ENCODE measurements at places on chromosomes 3 and 15.

DNA sequence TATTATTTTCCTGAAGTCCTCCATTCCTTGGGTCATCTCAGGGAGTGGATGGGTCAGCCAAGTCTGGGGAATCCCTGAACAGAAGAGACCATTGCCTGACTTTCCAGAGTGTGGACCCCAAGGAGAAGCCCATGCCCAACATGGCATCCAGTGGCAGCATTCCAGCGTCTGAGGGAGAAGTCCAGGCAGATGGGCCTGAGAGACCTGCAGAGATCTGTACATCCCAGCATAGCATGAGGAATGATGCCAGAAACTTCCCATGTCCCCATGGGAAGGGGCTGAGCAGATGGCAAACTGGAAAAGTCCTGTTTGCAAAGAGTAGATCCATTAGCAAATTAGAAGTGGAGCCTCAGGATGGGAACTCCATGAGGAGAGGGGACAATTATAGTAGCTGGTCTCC is 17.6 kb upstream of the COLQ start:
- no peak for DNase-seq

DNA sequence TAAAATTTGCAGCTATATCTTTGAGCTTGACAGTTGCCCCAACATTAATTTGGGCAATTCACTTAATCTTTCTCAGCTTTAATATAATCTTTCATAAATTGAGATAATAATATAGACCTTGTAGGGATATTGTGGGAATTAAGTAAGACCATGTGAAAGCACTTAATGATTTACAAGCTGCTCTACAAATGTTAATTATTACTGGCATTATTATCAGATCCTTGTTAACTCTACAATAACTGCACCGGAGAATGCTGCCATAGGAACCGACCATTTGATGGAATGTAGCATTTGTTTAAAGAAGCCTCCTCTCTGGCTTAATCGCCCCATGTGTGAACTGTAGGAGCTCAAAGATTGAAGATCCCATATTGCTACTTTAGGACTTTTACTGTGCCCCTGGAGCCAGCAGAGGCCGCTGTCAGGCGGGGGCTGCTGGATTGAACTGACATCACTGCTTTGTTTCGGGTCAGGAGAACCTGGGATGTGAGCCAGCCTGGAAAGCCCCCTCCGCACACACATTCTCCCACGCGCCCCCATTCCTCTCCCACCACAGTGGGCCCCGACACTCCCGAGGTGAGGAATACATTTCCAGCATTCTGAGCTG is 154.2 kb upstream of the TNIK start:
- DNase-seq: peak; percentile 37

DNA sequence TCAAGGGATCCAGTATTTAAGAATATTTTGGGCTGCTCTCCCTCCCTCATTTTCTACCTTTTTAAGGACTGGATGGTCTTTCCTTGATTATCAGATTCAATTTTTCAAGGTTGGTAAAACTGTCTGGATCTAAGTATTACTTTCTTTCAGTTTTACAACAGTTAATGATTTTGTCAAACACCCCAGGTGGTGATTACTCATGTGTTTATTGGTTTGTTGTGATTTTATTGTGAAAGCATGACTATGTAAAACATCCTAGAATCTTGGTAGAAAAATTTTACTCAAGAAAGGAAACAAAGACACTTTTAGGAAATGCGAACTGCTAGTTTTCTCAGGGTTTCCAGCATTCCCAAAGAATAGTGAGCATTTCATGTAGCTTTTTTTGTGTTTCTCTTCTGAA is 7.3 kb downstream of the GTF2E1 start:
- DNase-seq: no peak

GRCh38 chr3:197487911-197488391 is 67.8 kb downstream of the BDH1 start:
- peak; percentile 98 for DNase-seq

GRCh38 chr3:160003520-160004128 is 15.0 kb downstream of the IL12A start:
- DNase-seq: peak; percentile 68

DNA sequence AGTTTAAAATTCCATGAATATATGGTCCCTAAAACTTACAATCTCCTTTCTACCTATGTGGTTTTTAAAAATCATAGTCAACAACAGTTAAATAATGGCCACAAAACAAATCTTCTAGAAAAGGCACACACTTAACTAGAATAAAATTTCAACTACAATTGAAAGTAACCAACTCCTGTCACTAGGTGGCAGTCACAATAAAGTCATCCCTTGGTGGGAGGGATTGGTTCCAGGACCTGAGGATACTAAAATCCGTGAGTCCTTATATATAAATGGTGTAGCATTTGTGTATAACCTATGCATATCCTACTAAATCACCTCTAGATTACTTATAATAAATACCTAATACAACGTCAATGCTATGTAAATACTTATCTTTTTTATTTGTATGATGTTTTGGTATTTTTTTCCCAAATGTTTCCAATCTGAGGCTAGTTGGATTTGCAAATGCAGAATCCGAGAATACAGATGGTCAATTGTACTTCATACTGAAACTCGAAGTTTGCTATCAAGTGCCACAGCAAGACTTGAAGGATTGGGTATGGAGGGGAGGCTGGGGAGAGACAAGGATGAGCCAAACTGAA is 172.6 kb downstream of the FMN1 start:
- DNase-seq: peak; percentile 71

GRCh38 chr3:187612656-187613055 is 57.5 kb downstream of the SST start:
- DNase-seq: no peak

- no peak for DNase-seq
These were observed 21.1 kb upstream of the EXOG start for GRCh38 chr3:38474928-38475605.

DNA sequence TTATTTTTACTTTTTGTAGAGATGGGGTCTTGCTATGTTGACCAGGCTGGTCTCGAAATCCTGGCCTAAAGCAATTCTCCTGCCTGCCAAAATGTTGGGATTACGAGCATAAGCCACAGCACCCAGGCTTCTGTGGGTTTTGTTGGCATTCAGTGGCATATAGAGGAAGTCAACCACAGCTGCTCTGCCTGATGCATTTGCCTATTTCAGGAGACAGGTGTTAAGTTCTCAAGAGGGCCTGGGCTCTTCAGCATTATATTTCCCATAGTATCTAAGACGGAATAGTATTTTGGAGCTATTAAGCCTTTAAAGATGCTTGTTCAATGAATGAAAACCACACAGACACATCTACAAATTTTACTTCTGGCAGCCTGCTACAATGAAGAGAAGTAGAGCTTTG is 73.5 kb upstream of the CSPG5 start:
- DNase-seq: no peak

GRCh38 chr3:43180694-43181093 is 74.8 kb upstream of the POMGNT2 start:
- no peak for DNase-seq

DNA sequence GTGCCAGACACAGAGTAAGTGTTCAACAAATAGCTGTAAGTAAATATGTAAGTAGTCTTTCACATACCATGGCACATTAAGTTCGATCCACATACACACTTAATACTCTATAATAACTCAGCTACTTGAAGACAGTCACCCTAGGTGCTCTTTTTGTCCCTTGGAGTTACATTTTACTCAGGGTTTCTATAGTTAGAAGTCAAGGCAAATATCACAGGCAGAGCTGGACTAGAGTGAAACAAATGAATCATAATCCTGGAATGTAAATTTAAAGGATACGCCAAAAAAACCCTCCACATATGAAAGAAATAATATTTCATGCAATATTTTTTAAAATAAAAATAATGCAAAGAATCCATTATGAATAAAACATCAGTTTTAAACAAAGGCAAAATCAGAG is 461.8 kb downstream of the MAGI1 start:
- DNase-seq: no peak

GRCh38 chr3:22981166-22981565 is 222.0 kb upstream of the UBE2E2 start:
- no peak for DNase-seq

- peak; percentile 78 for DNase-seq
These were observed 87.5 kb downstream of the CORO2B start for GRCh38 chr15:68666120-68666811.

- no peak for DNase-seq
These were observed 152.5 kb upstream of the ATP10A start for GRCh38 chr15:26015516-26016075.

GRCh38 chr3:140726066-140726465 is 48.2 kb downstream of the TRIM42 start:
- DNase-seq: no peak

DNA sequence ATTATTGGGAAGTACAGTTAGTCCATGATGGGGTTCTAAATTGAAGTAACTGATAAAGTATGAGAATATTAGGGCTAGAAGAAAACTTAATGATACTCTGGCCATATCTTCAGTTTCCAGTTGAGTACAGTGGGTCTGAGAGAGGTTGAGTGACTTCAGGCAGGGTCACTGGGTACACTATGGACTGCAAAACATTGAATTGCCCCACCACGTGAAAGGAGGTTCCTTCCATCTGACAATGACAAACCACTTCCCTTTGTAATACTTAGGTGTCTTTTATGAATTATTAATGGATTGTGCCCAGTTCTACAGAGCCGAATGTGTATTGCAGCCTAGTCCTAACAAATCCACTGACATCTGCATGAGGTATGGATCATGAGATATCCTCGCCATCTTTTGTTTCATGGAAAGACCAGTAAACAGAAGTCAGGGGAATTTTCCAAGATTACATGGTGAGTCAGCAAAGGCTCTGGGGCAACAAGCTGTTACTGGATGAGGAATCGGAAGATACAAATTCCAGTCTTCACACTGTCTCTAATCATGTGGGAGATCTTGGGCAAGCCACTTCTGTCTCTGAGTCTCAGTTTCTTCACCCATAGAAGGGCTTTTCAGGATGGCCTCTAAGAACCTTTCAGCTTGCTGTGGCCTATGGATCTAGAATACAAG is 66.5 kb upstream of the BCL6 start:
- DNase-seq: no peak

GRCh38 chr3:176514297-176514696 is 683.0 kb downstream of the TBL1XR1 start:
- peak; percentile 73 for DNase-seq

- DNase-seq: no peak
These were observed 124.4 kb upstream of the CGNL1 start for GRCh38 chr15:57251941-57252340.

- no peak for DNase-seq
These were observed 361.4 kb downstream of the CHL1 start for GRCh38 chr3:557972-558371.

GRCh38 chr3:136949708-136950107 is 8.1 kb upstream of the IL20RB start:
- peak; percentile 44 for DNase-seq

DNA sequence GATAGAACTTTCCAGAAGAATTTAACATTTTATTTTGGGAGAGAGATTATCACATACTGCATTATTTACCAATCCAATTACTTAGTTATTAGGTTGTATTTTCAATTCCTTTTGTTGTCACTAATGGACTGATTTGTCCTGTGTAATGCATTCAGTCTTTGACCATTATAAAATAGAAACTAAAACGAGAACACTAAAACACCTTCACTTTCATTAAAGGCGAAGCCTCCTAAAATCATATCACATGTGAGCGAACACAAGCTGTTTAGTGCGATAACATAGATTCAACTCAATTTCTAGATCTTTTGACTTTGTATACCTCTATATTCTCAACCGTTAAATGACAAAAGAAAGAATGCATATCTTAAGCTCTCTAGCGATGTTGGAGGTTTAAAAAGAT is 253.4 kb downstream of the VGLL3 start:
- no peak for DNase-seq

DNA sequence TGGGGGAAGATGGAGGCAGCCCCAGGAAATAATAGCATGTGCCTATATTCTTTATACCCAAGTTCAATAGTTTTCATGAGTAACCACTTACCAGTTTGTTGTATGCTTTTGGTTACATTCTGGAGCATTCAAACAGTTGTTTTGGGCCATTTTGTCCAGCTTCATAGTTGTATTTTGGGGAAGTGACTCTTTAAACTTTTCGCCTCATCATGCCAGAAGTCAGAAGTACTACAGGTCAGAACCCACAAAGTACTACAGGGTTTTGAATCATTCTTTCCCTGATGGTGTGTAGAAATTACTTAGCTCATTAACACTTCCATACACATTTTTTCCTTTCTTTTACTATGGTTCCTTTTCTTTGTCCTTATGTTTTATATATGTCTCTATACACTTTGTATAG is 210.6 kb downstream of the ARPP21 start:
- no peak for DNase-seq

DNA sequence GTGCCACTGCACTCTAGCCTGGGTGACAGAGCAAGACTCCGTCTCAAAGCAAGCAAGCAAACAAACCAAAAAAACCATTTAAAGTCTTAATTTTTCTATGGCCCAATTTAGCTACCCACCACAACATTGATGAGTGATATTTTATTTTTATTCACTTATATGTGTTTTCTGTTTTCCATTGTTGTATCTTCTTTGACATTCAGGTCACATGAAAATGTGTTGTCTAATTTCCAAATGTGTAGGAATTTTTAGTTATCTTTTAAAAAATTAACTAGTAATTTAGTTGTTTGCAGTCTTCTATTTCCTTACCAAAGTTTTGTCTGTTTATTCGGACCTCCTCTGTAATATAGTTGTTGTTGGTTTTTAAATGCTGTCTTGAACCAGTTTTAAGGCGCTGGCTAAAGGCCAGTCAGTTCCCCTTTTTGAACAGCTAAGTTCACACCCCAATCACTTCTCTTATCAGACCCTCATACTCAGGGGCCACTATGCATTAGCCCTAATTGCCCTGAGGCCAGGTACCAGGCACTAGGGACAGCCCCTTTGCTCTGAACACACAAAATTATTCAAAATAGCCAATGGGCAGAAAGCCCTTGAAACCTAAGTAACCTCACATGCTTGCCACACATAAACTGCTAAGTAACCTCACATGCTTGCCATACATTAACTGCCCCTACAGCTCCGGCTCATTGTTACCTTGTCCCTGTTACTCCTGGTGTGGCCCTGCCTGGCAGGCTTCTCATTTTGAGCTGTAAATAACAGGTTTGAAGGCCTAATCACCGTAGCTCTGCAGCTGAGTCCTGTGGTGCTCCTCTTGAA is 4.3 kb upstream of the CCR4 start:
- DNase-seq: no peak

- no peak for DNase-seq
These were observed 101.2 kb upstream of the C15orf61 start for GRCh38 chr15:67419705-67420104.

- no peak for DNase-seq
These were observed 81.8 kb downstream of the IQSEC1 start for GRCh38 chr3:12991481-12991837.

- DNase-seq: no peak
These were observed 40.2 kb upstream of the CLRN1 start for GRCh38 chr3:151012753-151013152.

GRCh38 chr3:120144267-120144666 is 50.0 kb upstream of the GSK3B start:
- no peak for DNase-seq

- no peak for DNase-seq
These were observed 55.9 kb downstream of the MDFIC2 start for GRCh38 chr3:70256566-70256965.

- no peak for DNase-seq
These were observed 41.4 kb upstream of the EIF1B start for GRCh38 chr3:40267937-40268724.

DNA sequence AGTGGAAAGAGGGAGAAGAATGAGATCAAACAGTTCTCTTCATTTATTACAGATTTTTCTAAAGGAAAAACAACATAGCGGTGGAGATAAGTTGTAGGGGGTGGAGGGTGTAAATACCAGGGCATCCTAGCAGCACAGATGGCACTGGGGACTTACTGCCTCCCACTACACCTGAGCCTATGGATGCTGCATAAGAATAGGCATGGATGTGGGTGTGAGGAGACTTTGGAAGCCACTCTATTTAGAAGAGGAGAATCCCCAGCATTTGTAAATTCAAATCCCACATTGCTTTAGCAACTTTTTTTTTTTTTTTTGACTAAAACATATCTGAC is 27.4 kb upstream of the IL1RAP start:
- no peak for DNase-seq
